ENCODE measurements at places on chromosomes 2 and 18.

DNA sequence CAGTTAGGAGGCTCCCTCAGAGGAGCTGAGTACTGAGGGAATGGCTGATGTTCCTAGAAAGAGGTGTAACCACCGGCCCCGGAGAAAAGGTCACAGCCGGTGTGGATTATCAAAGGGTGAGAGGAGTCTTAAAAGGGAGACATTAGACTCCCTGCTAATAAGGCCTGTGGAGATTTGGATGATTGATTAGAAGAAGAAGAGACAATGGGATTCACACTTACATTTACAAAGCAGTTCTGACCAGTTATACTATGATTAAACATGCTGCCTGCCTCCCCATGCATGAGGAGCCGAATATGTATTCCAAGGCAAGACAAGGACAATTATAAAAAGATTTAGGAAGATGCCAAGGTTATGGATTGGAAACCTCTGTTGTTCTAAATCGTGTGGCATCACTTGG lies 302.4 kb downstream of the SLC4A3 start:
- no peak for DNase-seq

DNA sequence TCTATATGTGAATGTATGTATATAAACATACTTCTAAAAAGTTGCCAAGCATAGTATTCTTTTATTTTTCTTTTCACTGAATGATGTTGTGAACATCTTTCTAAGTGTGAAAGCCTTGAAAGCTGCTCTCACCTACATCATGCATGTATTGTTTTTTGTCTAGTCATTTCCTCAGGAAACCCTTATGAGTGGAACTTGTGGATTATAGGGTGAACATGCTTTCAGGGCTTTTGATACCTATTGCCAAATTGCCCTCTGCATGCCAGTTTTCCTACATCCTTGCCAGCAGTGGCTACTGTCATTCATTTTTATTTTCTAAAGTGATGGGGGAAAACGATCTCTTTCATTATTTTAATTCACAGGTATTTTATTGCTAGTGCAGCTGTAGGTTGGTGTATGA lies 78.3 kb downstream of the ADAM23 start:
- no peak for DNase-seq

GRCh38 chr2:222944552-222944951 lies 83.7 kb downstream of the ACSL3 start:
- DNase-seq, result no peak

GRCh38 chr2:160670618-160671017 lies 177.0 kb upstream of the RBMS1 start:
- DNase-seq, result no peak

DNA sequence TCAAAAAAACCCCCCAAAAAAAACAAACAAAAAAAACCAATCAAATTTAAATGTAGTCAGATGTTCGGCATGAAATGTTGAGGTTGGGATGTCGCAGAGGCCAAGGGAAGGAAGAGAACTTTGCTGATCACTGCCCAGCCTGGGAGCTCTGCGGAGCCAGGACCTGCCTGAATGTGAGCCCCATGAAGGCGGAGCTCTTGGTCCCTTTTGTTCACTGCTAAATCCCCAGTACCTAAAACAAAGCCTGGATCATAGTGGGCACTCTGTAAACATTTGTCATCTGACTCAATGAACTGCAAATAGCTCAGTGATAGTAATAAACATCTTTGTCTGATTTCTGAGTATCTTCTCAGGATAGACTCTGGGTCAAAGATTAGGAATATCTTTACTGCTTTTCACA lies 64.0 kb downstream of the NGEF start:
- DNase-seq, result no peak

DNA sequence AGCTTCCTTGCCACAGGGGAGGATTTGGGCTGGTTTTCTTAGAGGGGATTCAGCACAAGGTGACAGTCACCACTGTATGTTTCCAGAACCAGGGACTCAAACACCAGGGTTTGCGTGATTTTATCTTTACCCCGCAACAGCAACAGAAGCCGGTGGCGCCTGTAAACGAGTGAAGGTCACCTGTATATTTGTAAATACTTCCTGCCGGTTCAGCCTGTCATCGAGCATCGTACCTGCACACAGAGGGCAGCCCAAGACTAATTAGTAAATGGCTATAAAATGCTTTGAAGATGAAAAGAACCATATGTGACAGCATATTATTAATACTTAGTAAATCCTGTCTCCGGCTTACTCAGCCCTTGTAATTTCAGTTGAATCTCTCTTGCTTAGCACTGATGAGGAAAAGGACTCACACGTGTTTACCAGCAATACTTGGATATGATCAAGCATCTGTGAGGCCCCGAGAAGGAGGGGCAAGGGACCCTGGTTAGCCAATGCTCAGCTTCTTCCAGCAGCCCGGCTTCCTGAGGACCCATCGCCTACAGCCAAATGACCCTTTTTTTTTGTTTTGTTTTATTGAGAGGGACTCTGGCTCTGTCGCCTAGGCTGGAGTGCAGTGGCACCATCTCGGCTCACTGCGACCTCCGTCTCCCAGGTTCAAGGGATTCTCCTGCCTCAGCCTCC lies 51.3 kb upstream of the FOSL2 start:
- no peak for DNase-seq

GRCh38 chr2:151009437-151010175 lies 252.1 kb downstream of the RBM43 start:
- no peak for DNase-seq

- DNase-seq, result no peak
Measured at GRCh38 chr2:121736140-121736461, 574 bp downstream of the NIFK start.

DNA sequence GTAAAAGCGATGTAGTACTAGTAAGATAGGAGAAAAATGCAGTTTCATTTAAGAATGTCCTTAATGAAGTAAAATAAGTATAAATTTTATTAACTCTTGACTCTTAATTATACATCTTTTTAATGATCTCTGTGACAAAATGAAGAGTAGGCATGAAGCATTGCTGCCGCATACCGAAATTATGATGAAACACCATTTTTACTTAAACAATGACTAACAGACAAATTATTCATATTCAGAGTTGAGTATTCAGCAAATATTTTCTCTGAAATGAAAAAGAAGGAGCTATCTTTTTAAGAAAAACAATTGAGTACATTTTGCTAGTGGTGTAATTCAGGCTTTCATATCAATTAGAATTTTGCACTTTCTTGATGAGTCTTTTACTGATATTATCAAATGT lies 150.6 kb upstream of the DOCK10 start:
- DNase-seq, result no peak

DNA sequence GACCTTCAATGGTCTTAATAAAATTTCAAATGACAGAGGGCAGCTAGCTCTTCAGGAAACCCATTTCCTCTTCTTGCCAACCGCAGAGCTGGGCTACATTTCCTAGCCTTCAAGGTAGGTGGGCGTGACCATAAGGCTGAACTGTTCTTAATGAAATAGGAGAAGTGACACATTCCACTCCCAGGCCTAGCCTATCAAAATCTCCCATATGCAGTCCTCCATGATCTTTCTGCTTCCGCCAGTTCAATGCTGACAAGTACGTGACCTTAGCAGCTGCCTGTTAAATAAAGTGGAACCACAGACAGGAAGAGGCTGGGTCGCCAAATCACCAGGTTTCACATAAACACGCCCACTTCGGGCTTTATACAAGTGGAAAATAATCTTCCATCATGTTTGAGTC lies 13.2 kb downstream of the SERPINE2 start:
- no peak for DNase-seq

GRCh38 chr2:9524291-9524690 lies 31.3 kb downstream of the ADAM17 start:
- DNase-seq, result no peak

DNA sequence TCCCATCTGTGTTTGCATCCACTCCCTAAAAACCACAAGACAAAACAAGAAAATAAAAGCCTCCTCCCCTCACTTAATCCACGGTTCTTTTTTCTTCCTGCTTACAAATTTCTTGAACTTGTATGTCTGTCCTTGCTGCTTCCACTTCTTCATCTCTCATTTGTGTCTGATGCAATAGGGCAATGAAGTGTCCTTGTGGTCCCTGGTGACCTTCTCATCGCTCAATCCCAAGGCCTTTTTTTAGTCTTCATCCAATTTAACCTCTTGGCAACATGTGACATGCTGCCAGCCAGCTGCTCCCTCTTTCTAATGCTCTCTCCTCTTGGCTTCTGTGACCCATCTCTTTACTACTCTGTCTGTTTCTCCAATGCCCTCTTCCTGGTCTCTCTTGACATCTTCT lies 87.6 kb downstream of the SEMA4F start:
- no peak for DNase-seq

- DNase-seq, result no peak
Measured at GRCh38 chr18:49517483-49517882, 30.4 kb upstream of the C18orf32 start.

DNA sequence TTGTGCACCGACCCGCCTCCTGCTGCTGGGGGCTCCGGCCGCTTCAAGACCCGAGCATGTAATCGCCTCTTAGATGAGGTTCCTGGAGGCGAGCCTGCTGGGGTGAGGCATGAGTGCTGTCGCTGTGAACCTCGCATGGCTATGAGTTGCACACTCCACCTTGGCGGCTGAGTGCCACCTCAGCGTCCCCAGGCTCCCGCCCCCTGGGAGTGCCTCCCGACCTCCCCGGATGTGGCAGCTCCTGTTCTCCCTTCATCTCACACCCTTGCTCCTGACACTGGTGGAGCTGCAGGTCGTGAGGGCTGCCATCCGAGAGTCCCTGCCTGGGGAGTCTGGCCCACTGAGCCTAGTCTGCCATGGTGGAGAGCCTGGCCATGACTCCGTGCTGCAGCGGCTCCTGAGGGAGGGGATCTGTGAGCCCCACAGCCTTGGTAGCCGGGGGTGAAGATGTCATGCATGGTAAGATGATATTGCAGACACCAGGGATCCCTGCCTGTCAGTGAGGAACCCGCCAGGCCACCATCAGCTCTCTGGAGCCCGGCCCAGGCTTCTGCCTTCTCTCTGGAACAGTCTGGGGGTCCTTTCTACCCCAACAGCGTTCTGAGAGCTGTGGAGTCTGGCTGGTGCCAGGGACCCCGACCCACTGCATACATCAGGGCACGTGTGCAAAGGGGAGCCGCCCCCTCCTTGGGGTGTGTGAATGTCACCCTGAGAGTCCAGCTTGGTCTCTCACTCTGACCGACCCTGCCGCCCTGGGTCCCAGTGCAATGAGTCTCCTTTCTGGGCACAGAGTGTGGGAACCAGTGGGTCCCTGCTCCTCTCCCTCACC lies 61.6 kb upstream of the HS6ST1 start:
- DNase-seq, result no peak

DNA sequence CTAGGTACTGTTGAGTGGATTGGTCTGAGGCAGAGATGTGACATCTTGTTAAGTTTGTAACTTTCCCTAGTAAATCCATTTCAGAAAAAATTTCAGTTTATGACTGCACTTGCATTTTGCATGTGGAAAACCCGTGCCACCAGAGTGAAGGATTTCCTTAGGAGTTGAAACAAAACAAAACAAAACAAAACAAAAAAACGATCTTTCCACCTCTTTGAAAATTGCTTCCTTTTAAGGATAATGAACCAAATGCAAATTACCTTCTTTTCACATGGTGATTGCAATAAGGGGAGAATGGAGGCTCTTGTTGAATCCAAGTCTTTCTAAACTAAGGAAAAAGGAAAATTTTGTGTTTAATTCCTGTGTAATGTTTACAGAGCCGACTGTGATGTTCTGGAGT lies 43.2 kb downstream of the PHLPP1 start:
- DNase-seq, result no peak

DNA sequence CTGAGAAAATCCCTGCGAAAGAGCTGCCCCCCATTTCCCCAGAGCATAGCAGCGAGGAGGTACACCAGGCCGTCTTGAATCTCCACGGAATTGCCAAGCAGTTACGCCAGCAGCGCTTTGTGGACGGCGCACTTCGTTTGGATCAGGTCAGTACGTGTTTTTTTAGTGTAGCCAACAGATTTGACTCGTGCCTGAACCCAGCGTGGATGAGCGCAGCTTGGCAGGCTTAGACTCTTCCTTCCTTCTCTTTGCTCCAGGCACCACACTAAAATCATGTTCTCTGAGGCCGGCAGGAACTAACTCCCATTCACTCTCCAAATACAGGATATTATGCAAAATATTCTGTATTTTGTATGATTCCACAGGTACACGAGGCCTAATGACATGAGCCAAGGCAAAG lies 115.3 kb upstream of the ALPP start:
- no peak for DNase-seq

GRCh38 chr2:155517362-155517761 lies 815.2 kb downstream of the NR4A2 start:
- no peak for DNase-seq

- no peak for DNase-seq
Measured at GRCh38 chr2:136130045-136130444, 12.1 kb upstream of the CXCR4 start.

GRCh38 chr18:43888598-43888997 lies 611.3 kb upstream of the SYT4 start:
- DNase-seq, result no peak

DNA sequence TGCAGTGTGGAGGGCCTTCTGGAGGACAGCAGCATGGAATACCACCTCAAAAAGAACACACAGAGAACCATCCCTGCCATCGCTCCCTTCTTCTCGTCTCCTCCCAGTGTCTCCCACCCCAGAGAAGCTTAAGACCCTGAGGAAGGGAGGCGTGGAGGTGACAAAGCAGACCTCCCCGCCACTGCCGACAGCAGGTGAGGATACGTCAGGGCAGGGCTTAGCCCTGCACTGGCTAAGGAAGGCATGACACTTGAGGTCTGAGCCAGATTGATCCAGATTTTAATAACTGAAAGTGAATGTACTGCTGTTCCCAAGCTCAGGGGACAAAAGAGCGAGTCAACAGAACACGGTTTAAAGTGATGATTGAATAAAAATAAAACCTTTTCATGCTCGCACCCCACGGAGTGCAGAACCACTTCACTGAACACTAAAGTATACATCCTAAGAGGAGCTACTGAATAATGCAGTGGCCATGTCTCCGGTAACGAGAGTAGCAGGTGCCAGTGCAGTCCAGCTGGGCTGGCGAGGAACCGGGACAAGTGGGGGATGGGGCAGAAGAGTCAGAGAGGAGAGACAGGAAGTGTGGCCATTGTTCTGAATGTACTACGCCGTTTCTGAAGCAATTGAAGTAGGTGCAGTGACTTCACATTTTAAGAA lies 391.0 kb downstream of the CDH2 start:
- DNase-seq, result no peak

- DNase-seq, result no peak
Measured at GRCh38 chr2:15764683-15765011, 173.0 kb downstream of the DDX1 start.

All from amygdala (tissue), 56 donors.